D341Med (cell line): ENCODE measurements at places on chromosomes 7 and 10.
A peak's percentile ranks its signal among the peaks of the same experiment; 100 is the strongest.

- DNase-seq = no peak
Observed at GRCh38 chr10:98513704-98514103, 67.0 kb upstream of the HPS1 start.

DNA sequence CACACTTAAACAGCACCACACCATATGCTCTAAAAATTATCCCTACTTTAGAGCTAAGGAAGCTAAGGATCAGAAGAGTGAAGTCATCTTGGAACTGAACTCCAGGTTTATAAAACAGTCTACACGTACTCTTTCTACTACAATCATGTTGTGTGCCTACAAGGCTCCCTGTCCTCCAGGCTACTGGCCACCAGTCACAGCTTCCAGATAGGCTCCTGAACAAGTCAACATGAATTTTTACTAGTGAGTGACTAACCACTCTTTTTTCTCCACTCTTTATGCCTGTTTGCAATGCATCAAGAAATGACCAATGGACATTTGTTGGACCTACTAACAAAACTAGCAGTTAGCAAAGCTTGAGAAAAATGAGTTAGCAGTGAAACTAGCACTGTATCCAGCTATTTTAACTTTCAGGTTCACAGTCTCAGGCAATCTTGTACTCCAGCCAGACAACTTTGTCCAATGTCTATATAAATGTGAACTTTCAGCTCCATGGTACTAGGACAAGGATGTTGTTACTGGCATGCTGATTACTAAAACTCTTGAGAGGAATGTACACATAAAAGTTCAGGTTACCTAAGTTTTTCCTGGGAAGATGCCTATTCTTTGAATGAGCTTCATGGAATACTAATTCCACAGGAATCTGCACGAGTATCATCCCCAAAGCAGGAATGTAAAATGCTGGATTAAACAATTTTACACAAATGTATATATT lies 180.0 kb downstream of the BTAF1 start:
- no peak for DNase-seq

DNA sequence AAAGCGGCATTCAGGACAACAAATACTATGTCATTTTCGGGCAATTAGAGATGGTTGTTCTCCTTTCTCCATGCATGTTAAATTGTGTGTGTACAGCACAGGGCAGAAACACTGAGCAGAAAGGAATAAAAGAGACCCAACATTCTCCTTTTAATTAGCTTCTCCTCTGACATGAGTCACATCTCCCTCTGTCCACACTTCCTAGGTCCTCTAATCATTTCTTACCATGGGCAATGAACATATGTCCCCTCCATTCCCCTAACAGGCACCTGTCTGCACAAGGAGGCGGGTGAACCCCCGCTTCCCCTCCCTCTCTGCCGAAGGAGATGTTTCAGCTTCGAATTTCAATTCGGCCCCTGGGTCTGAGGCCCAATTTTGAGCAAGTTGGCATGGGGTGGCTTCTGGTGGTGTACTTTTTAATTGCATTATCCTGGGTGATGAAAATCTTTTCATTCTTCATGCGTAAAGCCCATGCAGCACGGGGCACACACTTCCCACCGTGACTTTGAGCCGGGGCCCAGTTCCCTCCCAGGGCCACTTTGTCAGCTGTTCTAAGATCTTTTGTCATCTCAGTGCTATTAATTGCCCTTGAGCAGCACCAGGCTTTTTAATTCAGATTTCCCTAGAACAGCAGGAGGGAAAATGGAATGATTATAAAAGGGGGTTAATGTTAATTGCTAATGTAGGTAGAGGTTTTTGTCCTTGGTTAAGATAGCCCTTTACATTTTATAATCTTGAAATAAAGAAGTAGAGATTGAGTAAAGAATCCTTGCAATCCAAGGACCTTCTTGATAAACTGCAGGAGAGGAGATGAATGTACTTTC lies 219.5 kb upstream of the NRP1 start:
- DNase-seq = no peak

GRCh38 chr10:66680886-66681285 lies 244.9 kb upstream of the LRRTM3 start:
- no peak for DNase-seq

DNA sequence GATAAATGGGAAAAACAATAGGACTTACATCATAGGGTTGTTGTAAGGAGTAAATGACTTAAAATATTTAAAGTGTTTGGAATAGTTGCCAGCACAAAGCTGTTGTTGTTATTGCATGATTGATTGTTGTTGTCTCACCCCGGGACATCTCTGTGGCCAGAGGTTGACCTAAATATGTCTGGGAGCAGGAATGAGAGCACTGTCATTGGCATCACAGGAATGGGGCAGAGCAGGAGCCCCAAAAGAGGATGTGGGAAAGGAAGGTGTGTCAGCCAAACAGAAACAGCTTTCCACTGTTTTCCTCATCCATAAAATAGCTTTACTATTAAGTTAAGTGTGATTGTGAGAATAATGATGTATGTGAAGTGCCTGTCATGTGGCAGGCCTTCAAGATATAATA lies 121.6 kb downstream of the TMEM168 start:
- no peak for DNase-seq

- no peak for DNase-seq
Observed at GRCh38 chr7:50544992-50545391, 20.2 kb downstream of the DDC start.

DNA sequence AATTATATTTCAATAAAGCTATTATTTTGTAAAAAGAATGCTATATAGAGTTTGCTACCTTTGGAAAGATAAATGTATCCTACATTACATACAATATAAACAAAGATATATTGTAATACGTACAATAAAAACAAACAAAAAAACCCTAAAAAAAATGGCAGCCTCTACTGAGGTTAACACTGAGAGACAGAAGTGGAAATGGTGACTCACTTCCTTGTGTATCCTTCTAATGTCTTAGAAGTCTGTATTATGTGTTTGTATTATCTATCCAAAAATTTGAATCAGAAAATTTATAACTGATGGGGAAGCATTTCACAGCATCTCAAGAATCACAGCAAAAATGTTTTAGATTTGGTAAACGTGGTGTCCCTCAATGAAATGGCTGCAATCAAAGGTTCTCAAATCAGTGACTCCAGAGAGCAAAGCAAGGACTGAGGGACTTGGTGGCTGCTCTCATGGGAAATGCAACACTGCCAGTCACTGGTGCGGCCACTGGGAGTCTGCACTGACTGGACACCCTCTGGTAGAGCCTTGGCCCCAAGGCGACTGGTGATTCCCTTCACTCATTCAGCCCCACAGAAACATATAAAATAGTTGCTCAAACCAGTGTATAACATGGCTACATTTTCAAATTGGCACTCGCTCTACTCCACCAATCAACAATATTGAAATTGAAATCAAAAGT lies 53.8 kb downstream of the PANK1 start:
- DNase-seq = no peak

- DNase-seq = no peak
Observed at GRCh38 chr10:59675812-59676211, 33.8 kb downstream of the SLC16A9 start.

DNA sequence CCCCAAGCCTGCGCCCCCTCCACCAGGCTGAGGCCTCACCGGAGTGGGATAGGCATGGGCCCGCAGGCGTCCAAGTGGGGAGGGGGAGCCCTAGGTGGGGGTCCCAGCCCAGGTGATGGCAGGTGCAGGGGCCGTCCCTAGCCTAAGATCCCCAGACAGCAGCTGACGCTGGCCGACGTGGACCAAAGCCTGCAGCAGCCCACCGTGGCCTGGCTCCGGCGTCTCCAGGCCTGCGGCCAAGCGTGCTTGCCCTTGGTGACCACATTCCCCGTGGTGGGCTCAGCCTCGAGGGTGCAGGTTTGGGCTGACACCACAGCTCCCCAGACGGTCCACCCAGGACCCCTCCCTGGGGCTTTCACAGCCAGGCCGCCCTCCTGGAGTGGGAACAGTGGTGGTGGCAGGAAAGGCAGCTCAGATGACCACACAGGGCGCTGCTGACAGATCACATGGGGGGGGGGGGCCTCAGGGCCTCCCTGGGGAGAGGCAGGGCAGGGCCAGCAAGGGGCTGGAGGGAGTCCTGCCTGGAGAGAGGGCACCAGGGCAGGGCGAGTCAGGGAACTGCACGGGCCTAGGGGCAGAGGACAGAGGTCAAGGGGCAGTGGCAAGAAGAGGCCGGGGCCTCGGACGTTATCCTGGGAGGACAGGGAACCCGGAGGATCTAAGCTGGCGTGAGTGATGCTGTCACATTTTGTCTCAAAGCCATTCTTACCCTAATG lies 767 bp upstream of the ADAM8 start:
- no peak for DNase-seq

DNA sequence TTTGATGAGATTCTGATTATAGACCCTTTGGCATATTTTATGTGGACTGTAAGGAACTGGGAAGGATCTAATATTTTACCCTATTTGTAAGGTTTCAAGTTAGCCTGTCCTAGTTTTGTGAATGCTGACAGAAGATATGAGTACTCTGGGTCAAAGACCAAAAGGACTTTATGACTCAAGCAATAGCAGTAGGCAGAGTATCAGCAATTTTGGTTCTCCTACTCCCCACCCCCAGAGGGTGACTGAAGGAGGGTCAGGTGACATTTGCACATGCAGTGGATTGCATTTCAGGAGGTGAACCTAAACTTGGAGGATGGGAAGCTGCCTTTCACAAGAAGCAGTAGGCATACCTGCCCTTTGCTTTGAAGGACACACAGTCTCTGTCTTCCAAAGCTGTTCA lies 84.0 kb upstream of the KLF6 start:
- DNase-seq = no peak

DNA sequence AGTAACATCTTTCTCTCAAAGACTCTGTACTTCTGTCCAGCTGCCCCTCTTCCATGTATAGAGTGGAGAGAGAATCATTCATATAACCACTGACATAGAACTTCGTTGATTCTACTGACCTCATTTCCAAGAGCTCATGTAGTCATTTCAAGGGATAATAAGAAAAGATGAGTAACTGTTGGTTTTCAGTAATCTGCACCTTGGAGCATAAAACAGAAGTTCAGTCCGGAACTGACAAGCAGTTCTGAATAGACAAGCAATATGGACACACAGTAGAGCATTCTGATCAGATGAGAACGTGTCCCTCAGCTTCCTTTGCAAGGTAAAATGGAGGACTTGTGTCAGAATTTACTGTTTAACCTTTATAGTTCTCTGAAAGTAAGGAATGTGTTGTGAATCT lies 847.1 kb downstream of the REEP3 start:
- DNase-seq = no peak

DNA sequence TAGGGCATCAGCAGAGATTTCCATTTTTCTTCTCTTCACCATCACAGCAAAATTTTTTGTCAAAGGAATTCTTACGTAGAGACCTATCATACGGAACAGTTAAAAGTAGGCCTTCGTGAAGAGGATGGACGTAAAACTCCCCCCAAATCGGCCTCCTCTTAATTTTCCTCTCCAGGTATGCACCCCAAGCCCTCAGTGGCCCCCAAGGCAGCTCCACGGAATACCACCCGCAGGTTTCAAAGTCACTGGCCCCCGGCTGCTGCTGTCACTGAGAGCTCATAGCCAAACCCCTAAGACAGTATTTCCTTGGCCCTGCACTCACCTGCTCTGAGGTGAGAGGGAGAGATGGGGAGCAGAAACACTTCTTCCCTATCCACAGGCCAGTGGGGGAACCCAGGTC lies 8.8 kb downstream of the PODXL start:
- DNase-seq = no peak

DNA sequence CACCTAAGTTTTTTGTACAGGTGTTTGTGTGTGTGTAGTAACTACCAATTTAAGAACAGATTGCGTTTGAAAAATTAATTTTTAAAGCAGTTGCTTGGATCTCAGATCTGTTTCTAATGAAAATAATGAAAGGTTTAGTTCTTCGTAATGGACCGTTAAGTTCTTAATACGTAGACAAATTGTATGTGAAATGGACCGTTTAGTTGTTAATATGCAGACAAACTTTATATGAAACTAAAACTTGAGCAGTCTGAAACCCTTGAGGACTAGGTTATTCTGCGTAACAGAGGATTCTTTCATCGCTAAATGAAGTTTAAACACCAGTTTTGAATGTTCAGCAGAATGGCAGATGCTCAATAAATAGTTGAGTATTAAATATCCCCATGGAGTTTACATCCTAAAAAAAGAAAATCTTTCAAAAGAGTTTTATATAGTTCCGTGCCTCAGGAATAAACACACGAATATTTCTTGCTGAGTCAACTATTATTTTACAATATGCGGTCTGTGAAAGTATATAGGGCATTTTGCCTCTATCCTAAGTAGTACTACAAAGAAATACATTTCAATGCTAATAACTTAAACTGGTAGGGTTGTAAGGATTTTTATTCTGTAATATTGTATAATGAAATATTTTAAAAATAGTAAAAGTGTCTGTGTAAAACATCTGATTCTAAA lies 1.2 kb downstream of the DBF4 start:
- DNase-seq = no peak

DNA sequence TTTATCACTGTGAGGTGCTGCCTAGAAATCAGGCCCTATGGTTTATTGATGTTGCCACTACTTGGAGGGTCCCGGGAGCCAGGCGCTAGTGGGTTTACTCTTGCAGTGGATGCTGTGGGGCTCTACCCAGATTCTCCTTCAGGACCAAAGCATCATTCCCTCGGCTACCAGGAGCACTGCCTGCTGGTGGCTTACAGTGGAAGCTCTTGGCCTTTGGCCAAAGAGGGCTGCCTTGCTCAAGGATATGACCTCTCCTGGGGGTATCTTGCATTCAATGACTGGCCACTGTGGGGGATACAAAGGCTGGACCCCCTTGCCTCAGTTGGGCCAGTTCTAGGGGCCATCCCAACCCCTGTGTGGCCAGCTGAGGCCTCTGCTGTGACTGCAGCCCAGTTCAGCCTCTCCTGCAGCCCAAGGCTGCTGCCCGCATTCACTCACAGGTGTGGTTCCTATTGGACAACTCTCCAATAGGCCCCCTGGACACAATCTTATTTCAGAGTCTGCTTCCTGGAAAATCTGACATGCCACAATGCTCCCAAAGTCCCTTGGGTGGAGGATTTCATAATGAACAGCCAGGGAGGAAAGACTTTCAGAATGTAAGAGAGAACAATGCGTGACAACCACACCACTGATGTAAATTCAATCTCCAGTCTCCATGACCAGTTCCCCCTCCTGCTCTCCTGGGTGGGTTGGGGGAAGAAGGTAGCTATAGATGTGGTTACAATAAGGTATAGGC lies 196.3 kb downstream of the SNX10 start:
- no peak for DNase-seq

DNA sequence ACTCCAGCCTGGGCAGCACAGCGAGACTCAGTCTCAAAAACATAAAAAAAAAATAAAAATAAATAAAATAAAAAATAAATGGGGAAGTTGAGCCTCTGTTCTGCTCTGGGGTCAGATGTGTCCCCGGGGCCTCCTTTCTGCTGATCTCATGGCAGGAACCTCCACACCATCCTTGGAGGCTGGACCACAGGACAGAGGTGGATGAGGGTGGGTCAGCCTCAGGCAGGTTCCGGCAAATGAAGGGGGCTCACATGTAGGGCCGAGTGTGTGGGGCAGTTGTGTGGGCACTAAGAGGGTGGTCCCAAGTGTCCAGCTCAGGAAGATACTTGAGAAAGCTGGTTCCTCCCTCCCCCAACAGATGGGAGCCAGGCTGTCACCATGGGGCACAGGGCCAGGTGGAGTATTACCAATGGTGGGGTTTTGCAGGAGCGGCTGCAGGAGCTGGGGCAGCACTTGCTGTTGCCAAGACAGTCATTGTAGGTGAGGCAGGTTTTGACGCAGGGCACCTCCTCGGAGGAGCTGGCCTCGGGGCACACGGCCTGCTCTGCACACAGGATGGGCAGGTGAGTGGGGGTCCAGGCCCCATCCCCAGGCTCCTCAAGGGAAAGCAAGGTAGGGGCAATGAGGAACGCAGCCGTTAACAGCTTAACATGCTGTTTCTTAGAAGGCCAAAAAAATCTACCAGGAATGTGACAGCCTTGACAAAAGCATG lies 13.9 kb upstream of the TBRG4 start:
- DNase-seq = peak; percentile 27

- DNase-seq = no peak
Observed at GRCh38 chr10:114017873-114018272, 25.8 kb upstream of the ADRB1 start.
